ENCODE measurements at places on chromosomes 7 and 10. TPM values are rescaled to one million over a fixed set of nuclear protein-coding genes. Genes with fewer than 3 reads are reported as not detected.

Gene DNTT
- total RNA-seq, result not detected

- H3K4me3 ChIP-seq, result no peak overlapping the region
- H3K27ac ChIP-seq, result no peak overlapping the region
Observed at GRCh38 chr7:136890399-136890798, 21.9 kb downstream of the CHRM2 start.

GRCh38 chr7:123621707-123622106, 20.1 kb downstream of the ASB15 start:
- no peak for DNase-seq
- H3K27me3 ChIP-seq, result no peaks in the 10 kb centered on the region
- H3K4me3 ChIP-seq, result no peak overlapping the region

- no peaks in the 10 kb centered on the region for H3K27me3 ChIP-seq
- no peak overlapping the region for H3K4me3 ChIP-seq
- no peak overlapping the region for H3K27ac ChIP-seq
- no peak for DNase-seq
- H3K4me1 ChIP-seq, result no peaks in the 10 kb centered on the region
- no peaks in the 10 kb centered on the region for H3K36me3 ChIP-seq
Observed at GRCh38 chr7:132516042-132516840, 60.0 kb downstream of the PLXNA4 start.

DNA sequence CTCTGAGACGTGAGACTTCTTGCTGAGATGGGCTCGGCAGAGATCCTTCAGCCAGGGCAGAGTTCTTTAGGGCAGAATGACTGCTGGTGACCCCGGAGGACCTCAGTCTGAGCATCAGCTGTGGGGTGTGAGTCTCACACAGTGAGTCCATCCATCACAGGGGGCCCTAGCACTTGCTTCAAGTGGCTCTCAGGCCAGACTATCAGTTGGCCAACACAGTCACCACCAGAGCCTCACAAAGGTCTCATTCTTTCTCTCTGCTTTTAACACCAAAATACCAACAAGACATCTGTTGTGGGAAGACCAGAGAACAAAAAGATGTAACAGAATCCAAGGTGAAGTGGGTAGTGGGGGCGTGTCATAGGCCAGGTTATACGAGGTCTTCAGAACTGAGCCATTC, 345.6 kb upstream of the NRP1 start:
- no peak for DNase-seq
- H3K36me3 ChIP-seq, result no peaks in the 10 kb centered on the region
- no peak overlapping the region for H3K27ac ChIP-seq
- no peaks in the 10 kb centered on the region for H3K27me3 ChIP-seq
- H3K4me1 ChIP-seq, result peaks cover 2% of the 10 kb centered on the region

DNA sequence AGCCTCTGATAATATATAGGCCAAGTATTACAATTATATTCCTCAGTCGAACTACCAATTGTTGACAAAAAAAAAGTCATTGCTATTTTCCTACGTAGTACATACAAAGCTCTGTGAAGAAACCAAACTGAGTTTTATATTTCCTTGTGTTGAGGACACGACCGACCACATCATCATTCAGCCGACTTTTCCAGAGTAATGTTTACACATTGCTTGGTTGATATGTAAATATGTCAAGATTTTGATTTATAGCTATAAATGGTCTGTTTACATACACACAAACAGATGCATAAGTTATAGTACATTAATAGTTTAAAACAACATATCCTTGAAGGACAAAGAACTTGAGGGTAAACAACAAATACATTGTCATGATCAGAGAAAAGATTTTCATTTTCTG, 121.5 kb downstream of the CRPPA start:
- H3K36me3 ChIP-seq, result no peaks in the 10 kb centered on the region
- H3K4me3 ChIP-seq, result no peak overlapping the region
- no peaks in the 10 kb centered on the region for H3K27me3 ChIP-seq
- no peak overlapping the region for H3K27ac ChIP-seq
- no peak for DNase-seq
- H3K4me1 ChIP-seq, result no peaks in the 10 kb centered on the region

Gene DYNC1I1
- total RNA-seq, result 13.3 TPM

DNA sequence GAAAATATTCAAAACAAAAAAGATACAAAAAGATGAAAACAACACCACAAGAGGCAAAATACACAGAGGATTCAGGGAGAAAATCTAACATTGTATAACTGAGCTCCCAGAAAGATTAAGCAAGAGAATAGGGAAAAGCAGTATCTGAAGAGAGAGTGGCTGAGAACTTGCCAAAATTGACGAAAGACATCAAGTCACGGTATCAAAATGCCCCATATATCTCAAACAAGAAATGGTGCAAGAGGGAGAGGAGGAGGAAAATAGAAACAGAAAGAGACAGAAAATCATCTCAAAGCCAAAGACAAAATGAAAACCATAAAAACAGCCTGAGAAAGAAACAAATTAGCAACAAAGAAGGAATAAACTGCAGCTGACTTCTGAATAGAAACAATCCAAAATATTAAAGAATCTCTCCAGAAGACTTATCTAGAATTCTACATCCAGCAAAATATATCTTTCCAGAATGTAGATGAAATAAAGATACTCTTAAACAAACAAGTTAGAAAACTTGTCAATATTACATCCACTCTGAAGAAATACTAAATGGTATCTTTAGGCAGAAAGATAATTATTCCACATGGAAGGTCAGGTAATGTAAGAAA, 5.5 kb downstream of the USP6NL start:
- no peaks in the 10 kb centered on the region for H3K36me3 ChIP-seq
- peaks cover 3% of the 10 kb centered on the region for H3K4me1 ChIP-seq
- no peaks in the 10 kb centered on the region for H3K27me3 ChIP-seq
- H3K27ac ChIP-seq, result no peak overlapping the region
- no peak for DNase-seq

DNA sequence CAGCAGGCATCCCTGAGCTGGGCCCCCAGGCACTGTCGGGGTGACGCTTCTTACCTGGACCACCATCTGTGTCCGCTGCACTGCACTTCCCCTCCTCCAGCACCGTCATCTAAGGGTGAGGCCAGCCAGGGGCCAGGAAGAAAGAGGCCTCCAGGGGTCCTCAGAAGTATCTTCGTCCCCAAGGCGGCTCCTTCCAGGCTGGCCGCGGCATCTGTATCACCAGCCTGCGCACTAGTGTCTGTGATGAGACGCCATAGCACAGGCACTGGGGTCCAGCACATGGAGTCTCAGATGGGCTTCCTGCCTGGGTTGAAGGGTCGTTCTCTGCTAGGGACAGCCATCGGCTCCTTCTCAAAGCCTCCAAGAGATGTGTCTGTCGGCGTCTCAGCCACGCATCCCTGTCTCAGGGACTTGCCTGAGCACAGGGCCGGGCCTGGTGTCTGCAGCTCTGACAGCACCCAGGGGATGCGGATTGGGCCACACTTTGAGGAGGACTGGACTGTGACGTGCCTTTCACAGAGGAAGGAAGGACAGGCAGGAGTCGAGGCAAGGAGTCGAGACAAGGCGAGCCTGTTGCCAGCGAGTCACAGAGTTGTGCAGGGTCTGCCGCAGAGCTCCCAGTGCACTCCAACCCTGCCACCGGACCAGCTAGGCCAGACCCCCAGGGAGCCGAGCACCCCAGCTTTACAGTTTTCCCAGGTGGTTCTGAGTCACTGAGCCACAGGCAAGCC, 101.5 kb upstream of the DIP2C start:
- no peaks in the 10 kb centered on the region for H3K27me3 ChIP-seq
- H3K4me3 ChIP-seq, result no peak overlapping the region
- H3K27ac ChIP-seq, result no peak overlapping the region
- DNase-seq, result no peak
- no peaks in the 10 kb centered on the region for H3K36me3 ChIP-seq

DNA sequence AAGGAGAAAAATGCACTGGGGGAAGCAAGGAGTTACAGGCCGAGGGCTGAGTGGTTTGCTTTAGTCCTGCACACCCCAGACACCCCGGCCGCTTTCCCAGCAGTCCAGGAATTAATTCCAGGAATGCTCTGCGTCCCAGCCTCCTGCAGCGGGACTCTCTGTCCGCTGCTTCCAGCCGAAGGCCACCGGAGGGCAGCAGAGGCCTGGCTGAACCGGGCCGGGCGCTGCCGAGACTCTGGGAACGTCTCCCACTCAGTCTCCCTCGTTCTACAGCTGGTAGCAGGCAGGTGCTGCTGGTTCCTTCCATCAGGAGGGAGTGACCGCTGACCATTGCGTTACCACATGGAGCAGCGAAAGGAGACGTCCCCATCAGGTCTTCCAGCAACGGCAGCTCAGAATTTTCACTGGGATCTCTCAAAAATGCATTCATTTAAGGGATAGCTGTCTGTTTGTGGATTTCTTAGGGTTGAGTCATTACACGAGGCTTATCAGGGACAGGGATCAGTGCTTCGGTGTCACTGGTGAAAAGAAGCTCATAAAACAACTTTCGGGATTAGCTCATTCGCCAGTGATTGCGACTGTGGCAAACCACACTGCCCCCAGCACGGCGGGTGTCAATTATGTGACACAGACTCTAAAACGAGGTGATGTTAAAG, 24.9 kb upstream of the PITRM1 start:
- DNase-seq, result peak; percentile 94
- H3K4me1 ChIP-seq, result no peaks in the 10 kb centered on the region
- H3K4me3 ChIP-seq, result no peak overlapping the region
- no peaks in the 10 kb centered on the region for H3K27me3 ChIP-seq

- H3K27ac ChIP-seq, result no peak overlapping the region
- H3K36me3 ChIP-seq, result no peaks in the 10 kb centered on the region
- H3K4me1 ChIP-seq, result no peaks in the 10 kb centered on the region
- DNase-seq, result no peak
Observed at GRCh38 chr10:14102056-14102455, 228.7 kb downstream of the FRMD4A start.

DNA sequence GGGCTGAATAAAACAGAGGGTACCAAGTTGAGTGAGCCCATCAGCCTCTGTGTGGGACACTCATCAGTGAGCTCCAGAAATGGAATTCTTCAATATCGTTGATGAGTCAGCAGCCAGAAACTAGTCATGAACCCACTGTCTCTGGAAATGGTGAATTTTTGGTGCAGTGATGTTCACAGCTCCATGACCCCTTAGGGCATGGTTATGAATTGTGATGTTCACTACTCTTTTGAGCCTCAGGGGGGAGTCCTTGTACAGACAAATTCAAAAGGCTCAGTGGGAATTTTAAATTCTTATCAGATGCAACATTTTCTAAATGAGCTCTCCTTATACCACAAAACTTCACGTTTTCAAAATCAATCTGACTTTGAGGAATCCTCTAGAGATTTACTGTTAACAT, 335.7 kb downstream of the PHTF2 start:
- no peak for DNase-seq
- H3K4me1 ChIP-seq, result peaks cover under 1% of the 10 kb centered on the region
- no peak overlapping the region for H3K4me3 ChIP-seq
- H3K36me3 ChIP-seq, result no peaks in the 10 kb centered on the region

DNA sequence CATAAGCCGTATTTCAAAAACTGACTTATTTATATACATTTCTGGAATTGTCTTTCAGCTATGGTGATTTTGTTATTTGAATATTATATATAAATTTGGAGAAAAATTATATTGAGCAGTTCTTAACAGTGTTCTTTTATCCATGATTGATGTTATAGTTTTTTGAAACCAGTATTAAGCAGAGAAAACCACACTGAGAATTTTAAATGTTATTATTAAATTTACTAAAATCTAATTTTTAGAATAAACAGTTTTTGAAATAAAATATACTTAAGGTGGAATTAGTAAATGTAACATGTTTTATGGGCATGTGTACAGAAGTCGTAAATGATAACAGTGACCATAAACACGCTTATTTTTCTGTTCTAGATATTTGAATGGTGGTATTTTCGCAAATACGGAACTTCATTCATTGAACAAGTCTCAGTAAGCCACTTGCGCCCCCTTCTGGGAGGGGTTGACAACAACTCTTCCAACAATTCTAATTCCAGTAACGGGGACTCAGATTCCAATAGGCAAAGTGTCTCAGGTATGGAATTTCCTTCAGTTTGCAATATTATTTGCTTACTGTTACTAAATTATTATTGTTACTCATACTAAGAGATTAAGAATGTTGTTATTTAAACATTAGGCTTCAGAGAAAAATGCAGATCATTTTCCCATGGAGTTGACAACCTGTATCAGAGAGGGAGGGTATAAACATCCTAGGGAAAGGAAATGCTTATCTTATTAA, 166.1 kb downstream of the ST7 start:
- DNase-seq, result peak; percentile 92
- H3K27ac ChIP-seq, result no peak overlapping the region
- H3K27me3 ChIP-seq, result no peaks in the 10 kb centered on the region
- no peaks in the 10 kb centered on the region for H3K4me1 ChIP-seq
- H3K36me3 ChIP-seq, result no peaks in the 10 kb centered on the region

DNA sequence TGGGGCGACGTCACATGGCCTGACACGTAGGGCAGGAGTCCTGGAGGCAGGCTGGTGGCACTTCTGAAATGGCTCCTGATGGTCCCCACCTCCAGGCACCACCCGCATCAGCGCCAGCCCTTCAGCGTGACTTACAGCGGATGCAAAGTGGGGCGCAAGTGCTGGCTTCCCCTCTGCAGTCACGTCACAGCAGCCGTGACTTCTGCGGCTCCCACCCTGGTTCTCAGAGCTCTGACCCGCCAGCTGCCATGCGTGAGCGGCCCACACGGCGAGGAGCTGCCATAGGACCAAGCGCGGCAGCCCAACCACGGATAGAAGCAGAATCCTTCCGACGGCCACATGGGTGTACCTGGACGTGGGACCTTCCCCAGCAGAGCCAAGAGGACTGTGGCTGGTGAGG, 159.0 kb downstream of the ELFN1 start:
- H3K4me1 ChIP-seq, result no peaks in the 10 kb centered on the region
- no peaks in the 10 kb centered on the region for H3K27me3 ChIP-seq
- peak; percentile 64 for DNase-seq

Gene NXPH1
- total RNA-seq, result not detected

DNA sequence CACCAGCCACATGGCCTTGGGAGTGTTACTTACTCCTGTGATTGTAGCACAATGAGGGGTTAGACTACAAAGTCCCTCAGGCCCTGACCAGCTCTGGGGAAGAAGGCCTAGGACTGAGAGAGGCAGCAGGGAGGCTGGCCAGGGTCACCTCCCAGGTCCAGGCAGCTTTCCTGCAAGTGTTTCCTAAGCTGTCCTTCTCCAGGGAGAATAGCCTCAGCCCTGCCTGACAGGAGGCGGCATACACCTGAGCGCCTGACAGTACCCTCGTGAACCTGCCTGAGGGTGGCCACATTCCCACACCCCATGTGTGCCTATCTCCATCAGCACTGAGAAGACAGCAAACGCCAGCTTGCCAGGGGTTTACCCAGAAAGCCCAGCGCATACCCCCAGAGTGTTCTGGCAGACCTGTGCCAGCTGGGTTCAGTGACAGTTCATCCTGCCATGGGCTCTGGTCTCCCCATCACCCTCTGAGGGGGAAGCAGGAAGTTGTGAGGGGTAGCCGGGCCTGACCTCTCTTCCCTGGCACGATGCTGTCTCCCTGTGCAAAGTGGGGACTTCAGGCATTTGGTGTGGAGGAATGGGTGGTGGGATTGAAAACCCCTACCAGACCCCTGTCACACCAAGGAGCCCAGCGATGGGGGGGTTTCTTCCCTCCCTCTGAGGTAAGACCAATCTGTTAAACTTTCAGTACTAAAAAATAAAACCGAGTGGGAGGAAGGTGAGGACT, 56.3 kb upstream of the CAMK2B start:
- H3K4me3 ChIP-seq, result no peak overlapping the region
- no peak overlapping the region for H3K27ac ChIP-seq
- H3K27me3 ChIP-seq, result no peaks in the 10 kb centered on the region
- DNase-seq, result no peak
- no peaks in the 10 kb centered on the region for H3K4me1 ChIP-seq
- peaks cover 2% of the 10 kb centered on the region for H3K36me3 ChIP-seq

GRCh38 chr10:14749070-14749809, 25.5 kb downstream of the FAM107B start:
- peak; percentile 76 for DNase-seq
- H3K27ac ChIP-seq, result peak overlapping the region; percentile 68
- H3K27me3 ChIP-seq, result no peaks in the 10 kb centered on the region
- H3K36me3 ChIP-seq, result no peaks in the 10 kb centered on the region
- no peaks in the 10 kb centered on the region for H3K4me1 ChIP-seq
- H3K4me3 ChIP-seq, result no peak overlapping the region

Measured in aorta (tissue), 5 donors.